M059J (cell line): ENCODE measurements at places on chromosomes 1 and 21. TPM values are rescaled to one million over a fixed set of nuclear protein-coding genes. Genes with fewer than 3 reads are reported as not detected.
A peak's percentile ranks its signal among the peaks of the same experiment; 100 is the strongest.

Gene OR6Y1
- not detected in 2 replicates for total RNA-seq

Gene NTRK1
- not detected in 2 replicates for total RNA-seq

Gene SH2D1B
- total RNA-seq: 0.05 and 0.71 TPM in 2 replicates

Gene PCSK9
- 1.7 and 3.0 TPM in 2 replicates for total RNA-seq

Gene KCNJ15
- 0.22 and 1.5 TPM in 2 replicates for total RNA-seq

Gene FCRLB
- 2.7 and 3.2 TPM in 2 replicates for total RNA-seq

Gene GCLM
- total RNA-seq: 19.8 and 27.4 TPM in 2 replicates

DNA sequence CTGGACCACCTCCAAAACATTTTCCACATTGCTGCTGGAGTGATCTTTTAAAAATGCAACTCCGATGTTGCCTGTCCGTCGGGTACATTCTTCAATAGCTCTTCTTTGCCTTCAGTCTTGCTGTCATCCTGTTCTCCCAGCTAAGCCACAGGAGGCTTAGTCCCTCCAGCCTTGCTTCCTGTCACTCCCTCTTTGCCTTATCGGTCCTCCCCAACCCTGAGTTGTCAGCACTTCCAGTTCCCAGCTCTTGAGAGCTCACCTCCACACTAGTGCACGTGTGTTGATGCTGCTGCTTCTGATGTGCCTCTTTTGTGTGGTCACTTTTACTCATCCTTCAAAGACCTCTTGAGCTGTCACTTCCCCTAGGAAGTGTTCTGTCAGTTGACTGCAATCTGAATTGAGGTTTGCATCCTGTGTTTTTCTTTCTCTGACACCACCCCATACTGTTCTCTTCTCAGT, 15.3 kb downstream of the UCK2 start:
- DNase-seq: peak; percentile 69

- DNase-seq: no peak
Observed at GRCh38 chr1:85166351-85166750, 34.5 kb downstream of the SYDE2 start.

GRCh38 chr1:171188388-171189266, 3.5 kb downstream of the FMO2 start:
- DNase-seq: peak; percentile 51

DNA sequence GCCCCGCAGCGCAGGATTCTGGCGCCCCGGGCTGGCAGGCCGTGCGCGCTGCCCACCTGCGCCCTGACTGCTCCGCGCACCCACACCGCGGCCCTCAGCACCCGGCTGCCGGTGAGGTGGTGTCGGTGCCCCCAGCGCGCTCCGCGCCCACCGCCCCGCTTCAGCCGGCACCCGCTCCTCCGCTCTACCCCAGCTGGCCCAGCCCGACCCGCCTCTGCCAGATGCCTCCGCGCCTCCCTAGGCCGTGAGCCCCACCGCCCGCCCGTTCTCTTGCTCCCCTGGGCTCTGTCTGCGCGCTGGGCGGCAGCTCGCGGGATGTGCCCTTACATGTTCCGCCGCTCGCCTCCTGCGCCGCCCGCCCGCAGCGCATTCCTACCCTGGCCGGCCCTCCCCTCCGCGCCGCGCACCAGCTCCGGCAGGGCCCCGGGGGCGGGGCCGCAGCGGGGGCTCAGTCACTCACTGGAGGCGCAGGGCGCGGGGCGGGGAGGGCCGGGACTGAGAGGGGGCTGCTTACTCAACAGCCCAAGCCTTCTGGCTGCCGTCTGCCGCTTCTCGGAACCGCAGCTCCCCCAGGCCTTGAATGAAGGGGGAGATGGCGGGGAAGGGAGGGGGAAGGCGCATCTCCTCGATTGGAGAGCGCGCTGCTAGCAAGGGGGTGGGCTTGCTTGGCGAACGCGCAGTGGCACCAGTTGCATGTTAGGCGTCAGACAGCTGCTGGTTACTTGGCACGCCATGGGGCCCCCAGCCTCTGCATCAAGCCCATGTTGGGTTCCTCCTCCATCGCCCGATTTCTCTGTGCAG, at the start of gene PHLDA3:
Gene PHLDA3, minus strand, starts transcription at position 345 of the 801 bp plus-strand sequence. CDS start 402 bp downstream, outside the sequence.
- peak; percentile 77 for DNase-seq

DNA sequence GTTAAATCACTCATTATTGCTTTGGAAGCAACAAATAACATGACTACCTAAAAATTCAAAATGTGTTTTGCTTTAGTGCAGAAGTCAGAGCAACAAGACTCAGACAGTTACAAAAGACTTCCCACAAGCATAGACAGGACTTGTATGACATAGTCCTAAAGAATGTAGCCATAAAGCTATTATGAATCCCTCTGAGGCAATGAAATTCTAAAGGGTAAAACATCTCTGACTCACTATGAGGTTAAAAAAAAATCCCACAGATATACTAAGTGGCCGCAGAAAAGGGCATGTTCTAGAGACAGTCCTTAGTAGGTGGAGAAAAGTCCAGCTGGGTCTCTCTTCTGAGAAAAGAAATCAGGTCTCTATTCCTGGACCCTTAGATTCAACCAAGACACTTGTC, 4.9 kb downstream of the PRKAB2 start:
- DNase-seq: peak; percentile 97

- no peak for DNase-seq
Observed at GRCh38 chr1:20031161-20031560, 38.8 kb upstream of the PLA2G5 start.

- DNase-seq: no peak
Observed at GRCh38 chr1:158289811-158290210, at the start of gene CD1C. Gene CD1C, plus strand, starts transcription at chr1:158289923. Its CDS starts 142 bp downstream, at chr1:158290065.

DNA sequence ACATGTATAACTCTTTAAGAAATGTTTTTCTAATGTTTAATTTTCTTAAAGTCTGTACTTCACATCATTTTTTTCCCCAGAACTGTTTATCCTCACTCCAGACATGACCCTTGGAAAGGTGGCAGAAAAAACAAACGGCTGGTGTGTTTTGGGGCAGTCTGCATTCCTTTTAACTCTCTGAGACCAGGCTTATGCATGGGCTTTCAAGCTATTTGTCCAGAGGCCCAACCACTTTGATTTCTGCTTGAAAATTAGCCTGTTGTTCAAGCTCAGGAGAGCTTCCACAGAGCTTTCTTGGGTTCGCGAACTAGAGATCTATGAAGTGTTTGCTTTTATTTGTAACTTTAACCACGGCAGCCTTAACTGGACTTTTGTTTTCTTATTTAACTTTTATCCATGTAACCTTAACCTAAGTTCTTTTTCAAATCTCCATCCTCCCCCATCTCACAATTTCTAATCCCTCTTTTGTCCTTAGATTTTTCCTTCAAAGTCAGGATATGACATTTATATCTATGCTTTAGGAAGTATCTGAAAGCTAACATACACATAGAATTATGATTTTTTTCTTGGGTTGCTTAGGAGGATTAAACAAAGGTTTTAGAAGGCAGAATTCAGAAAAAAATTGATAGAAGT, 111.8 kb downstream of the FGGY start:
- DNase-seq: no peak

DNA sequence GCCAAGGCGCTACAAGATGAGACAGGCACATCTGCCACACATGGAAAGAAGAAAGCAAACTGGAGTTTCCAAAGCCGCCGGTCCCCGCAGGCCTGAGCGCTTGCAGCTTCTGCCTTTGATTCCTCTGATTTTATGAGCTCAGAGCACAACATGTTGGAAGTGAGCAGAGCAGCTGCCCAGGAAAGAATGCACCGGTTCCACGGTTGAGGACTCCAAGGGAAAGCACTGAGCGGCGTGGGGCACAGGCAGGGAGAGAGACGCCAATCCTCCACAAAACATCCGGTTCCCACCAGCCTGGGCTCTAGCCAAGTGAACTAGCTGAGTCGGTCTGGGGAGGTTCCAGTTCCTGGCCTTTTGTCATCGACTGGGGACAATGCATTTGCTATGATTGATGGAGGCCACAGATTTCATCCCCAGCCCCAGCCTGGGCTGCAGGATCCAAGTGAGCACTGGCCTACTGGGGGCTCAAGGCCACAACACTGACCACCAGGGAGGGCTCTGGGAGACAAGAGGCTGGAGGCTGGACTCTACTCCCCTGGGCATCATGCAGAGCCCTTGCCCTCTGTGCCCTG, 253.1 kb upstream of the IRF2BP2 start:
- DNase-seq: peak; percentile 94

DNA sequence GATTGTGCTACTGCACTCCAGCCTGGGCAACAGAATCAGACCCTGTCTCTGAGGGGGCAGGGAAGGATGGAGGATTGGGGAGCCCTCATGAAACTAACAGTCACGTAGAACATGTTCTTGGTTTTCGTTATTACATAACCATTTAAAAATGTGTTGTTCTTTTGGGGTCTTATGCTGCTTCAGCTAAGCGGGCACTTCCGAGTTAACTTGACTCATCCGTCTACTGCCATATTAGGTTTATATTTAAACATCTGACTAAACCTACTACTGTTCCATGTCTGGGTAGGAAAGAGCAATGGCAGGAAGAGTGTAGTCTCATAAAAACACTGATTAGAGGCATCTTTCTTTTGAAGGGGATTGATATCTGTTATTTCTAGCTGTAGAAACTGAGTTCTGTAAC, 59.5 kb upstream of the BMP8A start:
- DNase-seq: no peak

- DNase-seq: no peak
Observed at GRCh38 chr1:159880430-159880829, 18.0 kb upstream of the VSIG8 start.

DNA sequence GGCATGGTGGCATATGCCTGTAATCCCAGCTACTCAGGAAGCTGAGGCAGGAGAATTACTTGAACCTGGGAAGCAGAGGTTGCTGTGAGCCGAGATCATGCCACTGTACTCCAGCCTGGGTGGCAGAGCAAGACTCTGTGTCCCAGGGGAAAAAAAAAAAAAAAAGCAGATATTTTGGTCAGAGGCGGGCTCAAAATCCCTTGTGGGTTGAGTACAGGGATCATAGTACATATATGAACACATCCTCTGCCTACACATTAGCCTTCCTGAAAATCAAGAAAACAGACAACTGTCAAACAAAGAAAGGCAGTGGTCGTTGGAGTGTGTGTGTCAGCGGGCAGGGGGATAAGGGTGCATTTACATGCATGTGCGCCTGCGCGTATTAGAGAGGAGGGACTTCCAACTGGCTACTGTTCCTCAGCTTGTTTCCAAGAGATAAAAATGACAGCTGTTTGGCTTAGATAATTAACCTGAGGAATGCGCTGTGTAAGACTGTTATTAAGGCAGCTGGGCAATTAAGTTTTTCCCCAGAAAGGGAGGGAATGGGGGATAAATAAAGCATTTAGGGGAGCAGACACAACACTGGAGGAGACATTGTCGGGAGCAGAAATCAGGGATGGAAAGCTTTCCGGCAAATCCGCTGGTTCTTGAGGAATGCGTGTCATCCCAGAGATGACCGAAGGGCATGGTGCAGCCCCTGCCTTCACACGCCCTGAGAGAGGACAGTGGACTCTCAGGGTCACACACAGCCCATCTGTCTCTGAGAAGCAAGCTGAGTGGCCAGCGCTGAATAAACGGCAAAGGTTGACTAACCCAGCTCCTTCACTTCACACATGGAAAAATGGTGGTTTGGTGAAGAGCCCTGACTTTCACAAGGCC, 6.4 kb downstream of the LAMB3 start:
- no peak for DNase-seq

DNA sequence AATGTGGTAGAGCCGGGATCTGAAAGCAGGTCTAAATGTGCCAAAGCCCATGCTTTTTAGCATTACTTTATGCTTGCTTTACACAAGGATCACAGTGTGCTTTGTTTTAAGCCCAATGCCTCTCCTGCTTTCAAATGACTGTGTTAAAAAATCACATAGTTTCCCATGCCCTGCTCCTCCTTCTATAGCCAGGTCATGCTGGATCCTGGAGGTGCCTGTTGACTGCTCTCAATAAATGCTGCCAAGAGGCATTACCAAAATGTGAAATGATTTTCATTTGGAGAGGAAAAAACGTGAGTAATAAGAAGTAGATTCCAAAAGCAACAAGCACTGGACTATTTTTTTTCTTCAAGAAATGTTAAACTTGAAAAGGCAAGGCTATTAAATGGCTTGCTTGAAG, 420.7 kb upstream of the USP24 start:
- DNase-seq: no peak

GRCh38 chr1:45545553-45546310, 4.9 kb upstream of the AKR1A1 start:
- no peak for DNase-seq

GRCh38 chr1:50430010-50430405, 6.8 kb upstream of the DMRTA2 start:
- no peak for DNase-seq

- peak; percentile 56 for DNase-seq
Observed at GRCh38 chr1:212600980-212601379, 7.6 kb upstream of the ATF3 start.

DNA sequence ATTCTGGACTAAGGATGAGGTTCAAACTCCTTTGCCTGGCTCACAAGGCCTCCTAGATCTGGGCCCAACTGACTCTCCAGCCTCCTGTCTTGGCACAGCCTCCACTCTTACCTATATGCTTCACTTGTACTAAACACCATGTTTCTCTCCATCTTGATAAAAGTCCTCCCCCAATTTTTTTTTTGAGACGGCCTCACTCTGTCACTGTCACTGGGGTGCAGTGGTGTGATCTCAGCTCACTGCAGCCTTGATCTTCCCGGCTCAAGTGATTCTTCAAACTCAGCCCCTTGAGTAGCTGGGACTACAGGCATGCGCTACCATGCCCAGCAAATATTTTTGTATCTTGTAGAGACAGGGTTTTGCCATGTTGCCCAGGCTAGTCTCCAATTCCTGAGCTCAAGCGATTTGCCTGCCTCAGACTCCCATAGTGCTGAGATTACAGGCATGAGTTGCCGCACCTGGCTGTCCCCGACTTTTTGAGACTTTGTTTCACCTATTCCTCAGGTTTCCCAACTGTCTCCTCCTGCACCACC, 39.7 kb downstream of the CD34 start:
- DNase-seq: no peak
